Caco-2 (cell line): ENCODE measurements at places on chromosomes 6 and 20.

GRCh38 chr6:45470131-45470738 is 92.5 kb upstream of the SUPT3H start:
- DNase-seq, result no peak

DNA sequence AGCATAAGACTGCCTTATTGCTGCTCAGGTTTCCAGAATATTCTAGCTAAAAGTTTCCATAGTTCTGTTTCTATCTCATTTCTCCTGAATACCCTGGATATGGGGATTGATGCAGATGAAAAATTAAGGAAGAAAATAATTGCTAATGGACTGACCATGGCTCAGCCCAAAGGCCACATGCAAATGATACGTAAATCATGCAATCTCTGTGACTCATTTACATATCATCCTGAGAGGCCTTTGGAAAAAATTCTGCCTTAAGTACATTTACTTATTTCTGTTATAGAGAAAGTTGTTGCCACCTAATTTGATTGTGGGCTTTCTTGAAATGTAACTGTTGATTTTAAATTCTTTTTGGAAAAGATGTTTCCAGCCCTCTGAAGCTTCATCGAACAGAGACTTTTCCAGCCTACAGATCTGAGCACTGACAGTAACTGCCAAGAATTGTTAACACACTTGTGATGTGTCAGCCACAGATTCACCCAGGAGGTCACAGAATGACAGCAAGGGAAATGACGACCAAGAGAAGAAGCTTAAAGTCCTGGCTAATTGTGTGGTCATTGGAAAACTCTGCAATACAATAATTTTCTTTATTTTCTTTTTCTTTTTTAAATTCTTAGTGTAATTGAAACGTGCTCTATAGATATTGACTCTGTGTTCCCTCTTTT is 174.8 kb downstream of the DOK5 start:
- DNase-seq, result no peak

DNA sequence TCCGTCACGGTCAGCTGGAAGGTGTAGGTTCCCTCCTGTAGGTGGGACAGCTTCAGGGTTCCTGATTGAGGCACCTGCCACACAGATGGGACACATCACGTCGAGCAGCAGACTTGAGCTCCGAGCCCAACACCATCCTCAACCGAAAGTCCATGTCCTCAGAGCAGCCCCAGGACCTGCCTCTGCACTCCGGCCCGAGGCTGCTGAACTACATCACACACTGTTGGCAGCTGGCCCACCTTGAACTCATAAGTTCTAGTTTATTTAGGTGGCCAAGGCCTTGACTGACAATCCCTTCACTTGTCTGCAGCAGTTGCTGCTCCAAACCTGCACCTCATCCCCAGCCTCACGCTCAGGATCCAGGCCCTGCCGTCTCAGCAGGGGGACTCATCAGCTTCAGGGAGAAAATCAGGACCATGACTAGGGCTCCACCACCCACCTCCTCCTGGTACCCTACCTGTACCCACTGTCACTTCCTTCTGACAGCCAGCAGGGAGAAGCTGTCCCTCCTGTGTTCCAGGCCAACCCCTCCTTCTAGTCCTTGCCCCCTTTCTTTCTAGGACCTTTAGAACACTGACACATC is 21.0 kb downstream of the LRP11 start:
- DNase-seq, result no peak

DNA sequence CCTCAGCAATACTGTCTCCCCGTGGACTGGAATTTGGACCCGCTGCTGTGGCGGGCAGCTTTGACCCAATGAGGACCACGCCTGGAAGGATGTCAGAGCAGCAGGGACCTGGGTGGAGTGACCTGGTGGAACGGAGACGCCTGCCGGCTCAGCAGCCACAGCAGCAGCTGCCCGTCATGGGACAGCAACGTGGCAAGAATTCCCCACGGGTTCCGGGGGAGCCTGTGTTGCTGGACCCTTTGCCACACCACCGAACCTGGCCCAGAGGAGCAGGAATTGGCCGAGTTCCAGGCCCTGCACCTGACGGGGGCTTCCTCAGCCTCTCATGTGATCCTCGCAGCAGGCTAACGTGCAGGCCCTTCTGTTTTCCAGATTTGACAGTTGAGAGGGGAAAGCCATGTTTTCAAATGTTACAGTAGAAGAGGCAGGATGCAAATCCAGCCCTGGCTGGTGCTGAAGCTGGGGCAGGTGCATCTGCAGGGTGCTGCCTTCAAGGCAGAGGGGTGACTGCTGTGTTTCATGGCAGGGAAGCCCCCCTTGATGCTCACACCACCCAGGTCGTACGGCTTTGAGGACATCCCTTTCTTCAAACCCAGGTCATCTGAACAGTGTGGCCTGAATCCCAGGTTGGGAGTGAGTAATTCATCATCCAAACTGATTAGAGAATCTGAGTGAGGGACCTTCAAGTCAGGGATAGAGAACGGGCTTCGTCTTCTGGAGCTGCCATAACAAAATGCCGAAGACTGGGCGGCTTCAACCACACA is 93.4 kb downstream of the THBS2 start:
- no peak for DNase-seq

DNA sequence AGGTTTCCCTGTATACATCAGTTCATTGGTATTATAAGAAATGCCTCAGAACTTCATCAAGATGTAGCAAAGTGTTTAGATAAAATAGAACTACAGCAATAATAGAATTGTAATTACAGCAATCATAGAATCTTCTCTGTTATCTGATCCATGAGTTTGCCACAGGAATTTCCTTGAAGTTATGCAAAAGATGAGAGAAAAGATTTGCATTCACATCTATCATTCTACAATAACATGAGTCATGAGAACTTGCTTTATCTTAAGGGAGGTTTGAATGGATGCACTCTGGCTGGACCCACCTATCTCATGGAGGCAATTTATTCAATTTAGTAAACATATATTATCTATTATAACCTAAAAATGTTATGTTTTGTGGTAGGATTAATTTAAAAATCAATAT is 329.8 kb upstream of the EPHA7 start:
- no peak for DNase-seq

GRCh38 chr6:159572439-159573110 is 120.5 kb downstream of the SOD2 start:
- DNase-seq, result no peak
